ENCODE measurements at places on chromosomes 7 and 10.
A peak's percentile ranks its signal among the peaks of the same experiment; 100 is the strongest.

- no peak for DNase-seq
These were observed 28.8 kb downstream of the PWWP2B start for GRCh38 chr10:132425757-132426155.

DNA sequence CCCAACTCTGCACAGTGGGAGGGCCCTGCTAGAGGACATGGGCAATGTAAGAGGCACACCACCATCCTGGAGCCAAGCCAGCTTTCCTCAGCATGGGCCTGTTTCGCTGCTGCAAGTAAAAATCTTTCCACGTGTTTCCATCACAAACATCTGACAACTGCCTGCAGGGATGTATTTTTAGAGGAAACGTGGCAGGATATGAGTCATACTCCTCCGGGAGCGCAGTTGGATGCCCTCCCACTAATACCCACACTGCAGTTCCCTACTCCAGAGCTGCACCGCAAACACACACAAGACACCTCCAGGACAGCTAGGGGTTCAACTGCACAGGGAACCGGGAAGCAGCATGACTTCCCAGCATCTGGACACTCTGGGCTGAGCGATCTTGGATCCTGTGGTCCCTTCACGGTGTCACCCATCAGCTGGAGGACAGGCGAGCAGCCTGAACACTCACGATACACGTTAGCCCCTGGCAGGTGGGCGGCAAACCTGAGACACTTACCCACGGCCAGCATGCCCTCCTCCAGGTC, 26.1 kb downstream of the PLAC9 start:
- peak; percentile 97 for DNase-seq

GRCh38 chr10:84605802-84606201, 277.4 kb downstream of the CCSER2 start:
- DNase-seq: no peak

- no peak for DNase-seq
These were observed 179.6 kb downstream of the ZMYND11 start for GRCh38 chr10:314871-315270.

GRCh38 chr10:112375721-112376395, 1.9 kb downstream of the ACSL5 start:
- peak; percentile 7 for DNase-seq

DNA sequence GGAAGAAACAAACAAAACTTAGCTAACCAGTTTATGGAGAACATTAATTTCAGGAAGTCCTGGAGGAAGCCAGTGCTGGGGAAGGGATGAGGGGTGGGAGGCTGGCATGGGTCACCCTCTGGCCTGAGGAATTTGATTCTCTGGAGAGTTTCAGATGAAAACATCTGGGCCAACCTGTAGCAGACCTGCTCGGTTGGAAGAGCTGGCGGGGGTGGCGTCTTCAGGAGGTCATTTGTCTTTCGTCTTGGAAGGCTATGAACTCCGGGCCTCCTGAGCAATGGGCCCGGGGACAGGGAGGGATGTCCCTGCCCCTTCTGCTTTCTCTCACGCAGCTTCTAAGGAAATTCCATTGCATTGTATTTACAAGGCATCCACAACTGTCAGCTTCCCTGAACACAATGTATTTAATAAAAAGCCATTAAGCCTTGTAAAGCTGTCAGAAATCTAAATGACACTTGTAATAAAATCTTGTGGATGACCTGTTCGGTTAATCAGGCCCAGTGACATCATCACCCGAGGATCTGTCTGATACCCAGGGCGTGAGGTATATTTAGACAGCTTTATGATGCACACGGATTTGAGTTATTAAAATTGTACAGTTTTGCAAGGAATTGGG, 250.5 kb downstream of the RAB11FIP2 start:
- DNase-seq: no peak

GRCh38 chr10:3067118-3067858, at the start of gene PFKP:
Gene PFKP (plus strand): TSS chr10:3067548. CDS start chr10:3067596, 48 bp downstream.
- no peak for DNase-seq

DNA sequence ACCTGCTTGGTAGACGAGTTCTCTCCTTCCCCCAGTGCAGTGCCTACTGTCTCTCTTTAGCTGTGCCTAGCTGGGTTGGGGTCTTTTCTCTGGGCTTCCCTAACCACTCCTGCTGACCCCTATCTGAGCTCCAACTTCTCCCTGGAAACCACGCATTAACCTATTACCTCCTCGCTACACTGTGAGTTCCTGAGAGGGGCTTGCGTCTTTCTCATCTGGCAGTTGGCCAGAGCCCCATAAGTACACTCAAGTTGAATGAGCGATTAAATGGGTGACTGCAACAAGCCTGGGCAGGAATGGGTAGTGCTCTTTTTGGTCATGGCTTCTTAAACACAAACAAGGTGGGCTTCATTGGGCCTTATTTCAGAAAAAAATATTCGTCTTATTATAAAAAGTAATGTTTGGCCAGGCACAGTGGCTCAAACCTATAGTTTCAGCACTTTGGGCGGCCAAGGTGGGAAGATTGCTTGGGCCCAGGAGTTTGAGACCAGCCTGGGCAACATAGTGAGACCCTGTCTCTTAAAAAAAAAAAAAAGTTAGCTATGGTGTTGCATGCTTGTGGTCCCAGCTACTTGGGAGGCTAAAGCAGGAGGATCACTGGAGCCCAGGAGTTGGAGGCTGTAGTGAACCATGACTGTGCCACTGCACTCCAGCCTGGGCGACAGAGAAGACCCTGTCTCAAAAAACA, 41.4 kb downstream of the SYPL1 start:
- DNase-seq: no peak

Measured in astrocyte of the spinal cord (primary cell).